ENCODE measurements at places on chromosomes 2 and 18. TPM values are rescaled to one million over a fixed set of nuclear protein-coding genes. Genes with fewer than 3 reads are reported as not detected.

DNA sequence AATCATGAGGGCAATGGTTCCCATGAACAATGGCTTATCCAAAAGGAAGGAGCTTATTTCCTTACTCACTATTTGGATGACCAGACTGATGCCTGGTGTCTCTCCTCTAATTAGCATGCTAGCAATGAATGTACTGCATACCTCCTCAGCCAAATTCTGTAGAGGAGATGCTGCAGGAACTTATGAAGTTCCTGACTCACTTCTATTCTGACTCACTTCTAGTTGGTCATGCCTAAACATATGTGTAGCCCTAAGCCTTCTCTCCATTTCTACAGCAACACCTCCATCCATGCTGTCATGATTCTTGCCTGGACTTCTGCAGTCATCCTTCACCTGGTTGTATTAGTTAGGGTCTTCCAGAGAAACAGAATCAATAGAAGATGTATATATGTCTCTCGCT lies 59.9 kb upstream of the MRPS9 start:
- peaks cover 4% of the 10 kb centered on the region for H3K27me3 ChIP-seq
- no peak overlapping the region for H3K27ac ChIP-seq
- no peak for DNase-seq
- no peaks in the 10 kb centered on the region for H3K4me1 ChIP-seq
- no peaks in the 10 kb centered on the region for H3K36me3 ChIP-seq

Gene GALM
- total RNA-seq, result 1.0 TPM

- H3K36me3 ChIP-seq, result peaks cover 19% of the 10 kb centered on the region
- H3K27ac ChIP-seq, result peak overlapping the region; percentile 80
- H3K4me3 ChIP-seq, result no peak overlapping the region
- H3K27me3 ChIP-seq, result no peaks in the 10 kb centered on the region
- peaks cover 4% of the 10 kb centered on the region for H3K4me1 ChIP-seq
Observed at GRCh38 chr2:107621186-107622165, 205.2 kb upstream of the RGPD4 start.

DNA sequence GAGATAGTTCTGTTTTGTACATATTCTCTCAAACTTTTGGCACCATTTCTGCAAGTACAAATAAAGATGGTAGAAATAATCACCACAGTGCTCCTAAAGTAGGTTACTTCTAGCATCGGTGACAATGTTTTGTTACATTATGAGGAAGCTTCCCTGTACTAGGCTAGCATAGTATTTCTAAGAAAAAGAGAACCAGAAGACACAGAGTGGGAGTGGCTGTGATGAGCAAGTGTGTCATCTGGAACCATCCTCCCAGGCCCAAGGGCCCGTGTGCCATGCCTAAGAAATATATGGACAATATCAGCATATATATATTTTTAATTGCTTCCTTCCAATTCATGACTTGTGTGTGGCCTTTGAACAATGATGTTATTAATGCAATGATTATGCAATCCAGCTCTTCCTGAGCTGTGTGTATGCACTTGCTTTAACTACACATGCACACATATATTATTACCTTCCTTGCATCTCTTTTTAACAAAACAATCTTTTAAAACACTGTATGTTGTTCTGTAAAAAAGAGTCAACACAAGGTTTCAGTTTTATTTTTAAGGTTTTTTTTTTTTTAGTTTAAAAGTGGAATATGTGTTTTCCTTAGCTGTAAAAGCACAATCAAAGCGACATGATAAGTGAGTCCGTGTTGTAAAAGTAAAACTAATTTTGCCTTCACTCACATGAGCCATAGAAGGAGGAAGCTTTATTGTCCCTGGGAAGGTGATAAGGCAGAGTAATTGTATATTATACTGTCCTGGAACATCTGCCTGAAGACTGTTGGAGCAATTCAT lies 303.9 kb downstream of the ZNF407 start:
- H3K27me3 ChIP-seq, result no peaks in the 10 kb centered on the region
- H3K27ac ChIP-seq, result no peak overlapping the region
- no peak for DNase-seq
- H3K4me3 ChIP-seq, result no peak overlapping the region

DNA sequence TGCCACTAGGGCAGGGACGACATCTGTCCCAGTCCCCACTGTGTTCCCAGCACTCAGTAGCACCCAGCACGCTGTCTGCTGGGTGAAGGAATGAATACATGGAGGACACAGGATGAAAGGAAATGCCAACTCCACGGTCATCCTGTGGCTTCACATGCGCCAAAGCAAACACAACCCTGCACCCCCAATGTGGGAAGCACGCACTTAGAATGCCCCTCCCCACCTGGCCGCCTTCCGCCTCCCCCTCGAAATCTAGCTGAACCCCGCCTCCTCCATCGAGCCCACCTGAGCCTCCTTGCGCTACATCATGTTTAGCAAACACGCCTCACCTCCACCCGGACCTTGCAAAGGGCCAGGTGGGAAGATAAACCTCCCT lies 33.9 kb downstream of the ADCY3 start:
- H3K27ac ChIP-seq, result peak overlapping the region; percentile 95
- H3K36me3 ChIP-seq, result peaks cover 4% of the 10 kb centered on the region
- H3K4me3 ChIP-seq, result peak overlapping the region; percentile 69
- peaks cover 58% of the 10 kb centered on the region for H3K4me1 ChIP-seq
- DNase-seq, result no peak
- H3K27me3 ChIP-seq, result peaks cover 19% of the 10 kb centered on the region

DNA sequence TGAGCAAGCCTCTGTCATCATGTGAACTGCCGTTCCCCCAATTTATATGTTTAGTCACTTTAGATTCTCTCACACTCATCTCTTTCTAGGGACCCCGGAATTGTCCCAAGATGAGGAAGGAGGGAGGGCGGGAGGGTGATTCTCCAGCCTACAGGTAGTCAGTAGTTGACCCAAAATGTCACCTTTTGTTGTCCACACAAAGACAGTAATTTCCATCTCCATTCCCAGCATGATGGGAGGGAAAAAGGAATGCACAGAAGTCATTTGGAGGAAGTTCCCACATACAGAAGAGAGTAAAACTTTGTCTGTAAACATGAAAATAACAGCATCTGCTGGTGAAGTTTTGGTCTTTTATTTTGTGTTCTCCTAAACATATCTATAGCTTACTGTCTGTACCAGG lies 222.9 kb downstream of the KLHL29 start:
- H3K4me1 ChIP-seq, result peaks cover 2% of the 10 kb centered on the region
- peaks cover 24% of the 10 kb centered on the region for H3K36me3 ChIP-seq
- no peak for DNase-seq
- no peak overlapping the region for H3K4me3 ChIP-seq
- peaks cover 2% of the 10 kb centered on the region for H3K27me3 ChIP-seq
- no peak overlapping the region for H3K27ac ChIP-seq

- H3K36me3 ChIP-seq, result no peaks in the 10 kb centered on the region
- no peak overlapping the region for H3K4me3 ChIP-seq
- no peaks in the 10 kb centered on the region for H3K4me1 ChIP-seq
Observed at GRCh38 chr2:182132605-182133004, 147.0 kb downstream of the PPP1R1C start.

Gene ACSL3
- 87.0 TPM for total RNA-seq
